ENCODE measurements at places on chromosomes 3 and 15.
A peak's percentile ranks its signal among the peaks of the same experiment; 100 is the strongest.

- peak; percentile 61 for DNase-seq
These were observed 160.8 kb upstream of the TLE3 start for GRCh38 chr15:70258369-70259027.

DNA sequence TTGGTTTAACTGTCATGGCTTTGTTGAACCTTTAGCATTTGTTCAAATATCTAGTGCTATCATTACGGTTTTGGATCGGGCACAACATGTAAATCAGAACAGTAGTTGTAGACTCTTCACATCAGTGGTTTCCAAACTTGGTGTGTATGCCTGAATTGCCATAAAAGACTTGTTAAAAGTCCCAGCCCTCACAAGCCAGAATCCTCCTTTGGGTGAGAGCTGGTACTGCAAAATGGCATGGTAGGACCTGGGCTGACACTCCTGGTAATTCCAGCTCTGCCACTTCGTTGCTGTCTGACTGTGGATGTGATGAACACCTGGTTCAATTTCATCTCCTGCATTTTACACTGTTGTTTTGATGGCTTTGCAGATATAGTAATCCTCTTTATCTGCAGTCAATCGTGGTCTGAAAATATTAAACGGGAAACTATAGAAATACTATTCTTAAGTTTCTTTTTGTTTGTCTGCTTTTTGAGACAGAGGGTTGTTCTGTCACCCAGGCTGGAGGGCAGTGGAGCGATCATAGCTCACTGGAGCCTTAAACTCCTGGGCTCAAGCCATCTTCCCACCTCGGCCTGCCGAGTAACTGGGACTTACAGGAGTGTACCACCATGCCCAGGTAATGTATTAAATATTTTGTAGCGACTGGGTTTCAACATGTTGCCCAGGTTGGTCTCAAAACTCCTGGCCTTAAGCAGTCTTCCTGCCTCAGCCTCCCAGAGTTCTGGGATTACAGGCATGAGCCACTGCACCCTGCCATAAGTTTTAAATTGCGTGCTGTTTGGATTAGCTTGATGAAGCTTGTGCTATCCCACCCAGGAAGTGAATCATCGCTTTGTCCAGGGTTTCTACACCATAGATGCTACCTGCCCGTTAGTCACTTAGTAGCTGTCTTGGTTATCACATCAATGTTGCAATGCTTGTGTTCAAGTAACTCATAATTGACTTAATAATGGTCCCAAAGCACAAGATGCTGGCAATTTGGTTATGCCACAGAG, 61.6 kb downstream of the RAB7A start:
- DNase-seq, result peak; percentile 22

DNA sequence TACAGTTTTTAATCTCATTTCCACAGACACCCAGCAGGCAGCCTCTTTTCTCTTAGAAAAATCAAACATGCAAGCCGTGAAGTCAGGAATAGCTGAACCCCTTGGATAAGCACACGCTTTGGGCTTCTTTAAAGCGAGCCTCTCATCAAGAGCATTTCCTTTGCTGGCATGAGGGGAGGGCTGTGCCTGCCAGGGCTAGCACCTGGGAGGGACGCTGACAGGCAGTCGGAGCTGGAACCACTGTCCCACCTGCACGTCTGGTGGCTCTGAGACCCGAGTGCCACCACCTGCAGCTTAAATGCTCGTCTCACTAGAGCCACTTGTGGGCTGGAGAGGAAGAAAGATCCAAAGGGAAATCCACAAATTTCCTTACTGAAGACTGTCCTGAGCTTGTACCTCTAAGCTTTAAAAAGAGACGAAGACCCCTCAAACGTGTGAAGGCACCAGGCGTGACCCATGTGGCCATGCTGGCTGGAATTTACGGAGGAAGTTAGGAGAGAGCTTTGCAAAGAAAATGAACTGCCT, 9.4 kb downstream of the MAP6D1 start:
- DNase-seq, result no peak

GRCh38 chr3:126463521-126463920, 12.2 kb downstream of the ZXDC start:
- no peak for DNase-seq

DNA sequence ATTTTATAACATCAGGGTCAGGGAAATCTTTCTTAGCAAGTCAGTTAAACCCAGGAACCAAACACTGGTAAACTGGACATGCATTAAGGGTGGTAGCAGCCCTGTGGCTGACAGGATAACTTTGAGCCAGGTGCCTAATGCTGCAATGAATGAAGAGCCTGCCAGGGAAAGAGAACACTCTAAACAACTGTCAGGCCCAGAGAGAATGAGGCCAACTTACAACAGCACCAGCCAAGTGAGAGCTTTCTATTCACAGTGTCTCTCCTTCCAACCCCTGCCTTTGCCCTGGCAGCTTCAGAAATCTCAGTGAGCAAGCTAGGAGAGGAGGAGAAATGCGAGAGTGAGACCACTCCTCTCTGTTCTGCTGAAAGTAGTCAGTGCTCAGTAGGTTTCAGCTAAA, 50.4 kb upstream of the ATP2C1 start:
- DNase-seq, result no peak

- no peak for DNase-seq
These were observed 458.1 kb downstream of the DIPK2A start for GRCh38 chr3:144429719-144430121.

- peak; percentile 26 for DNase-seq
These were observed 2.3 kb downstream of the BBX start for GRCh38 chr3:107524841-107525643.

DNA sequence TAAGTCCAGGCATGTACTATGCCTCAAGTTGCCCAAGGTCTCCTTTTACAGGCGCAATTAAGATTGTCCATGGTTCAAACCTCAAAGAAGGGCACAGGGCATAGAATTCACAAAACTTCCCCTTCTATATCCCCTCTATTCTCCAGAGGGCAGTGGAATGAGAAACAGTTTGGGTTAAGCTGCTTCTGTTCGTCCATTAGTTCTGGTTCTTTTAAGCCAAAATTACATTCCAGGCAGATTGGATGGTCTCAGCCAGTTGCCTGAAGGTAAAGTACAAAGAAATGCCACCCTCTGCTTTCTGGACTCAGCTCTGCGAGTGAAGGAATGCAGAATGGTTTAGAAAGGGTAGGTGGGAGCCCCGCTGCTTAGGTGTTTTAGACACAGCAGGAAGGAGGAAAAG, 200.7 kb downstream of the GREM1 start:
- no peak for DNase-seq

GRCh38 chr3:12782172-12782815, 14.2 kb upstream of the CAND2 start:
- no peak for DNase-seq

DNA sequence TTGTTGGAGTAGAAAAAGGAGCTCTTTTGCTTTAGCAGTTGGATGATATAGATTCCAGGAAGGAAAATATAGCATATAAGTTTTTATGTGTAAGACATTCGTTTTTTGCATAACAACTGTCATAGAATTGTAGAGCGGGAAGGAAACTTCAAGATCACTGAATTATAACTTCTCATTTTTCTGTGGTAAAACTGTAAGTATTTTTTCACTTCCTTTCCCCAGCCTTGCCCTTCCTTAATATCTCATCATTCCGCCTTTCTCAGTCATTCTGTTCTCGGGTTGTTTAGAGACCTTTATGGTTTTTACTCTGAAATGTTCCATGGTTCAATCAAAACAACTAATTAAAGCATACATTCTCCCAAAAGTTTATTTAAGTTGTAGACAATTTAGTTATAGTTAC, 1.1 kb downstream of the EAF2 start:
- peak; percentile 80 for DNase-seq

DNA sequence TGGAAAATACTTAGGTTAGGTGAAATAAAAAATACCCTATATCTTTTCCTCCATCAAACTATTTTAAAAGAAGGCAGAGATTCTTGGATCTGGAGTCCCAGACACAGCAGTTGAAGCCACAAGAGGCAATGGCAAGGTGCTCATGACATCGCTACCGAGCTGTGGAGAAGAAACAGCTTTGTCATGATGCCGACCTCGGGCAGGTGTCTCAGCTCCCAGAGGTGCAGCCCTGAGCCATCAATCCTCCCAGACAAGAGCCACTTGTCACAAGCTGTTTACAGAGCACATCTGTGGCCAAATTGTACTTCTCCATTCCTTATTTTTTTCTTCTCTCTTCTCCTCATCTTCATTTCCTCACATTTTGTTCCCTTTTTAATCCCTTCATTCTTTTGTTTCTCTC, 50.8 kb downstream of the GPR176 start:
- DNase-seq, result no peak

- no peak for DNase-seq
These were observed 103.0 kb downstream of the P3H2 start for GRCh38 chr3:190017521-190018288.

DNA sequence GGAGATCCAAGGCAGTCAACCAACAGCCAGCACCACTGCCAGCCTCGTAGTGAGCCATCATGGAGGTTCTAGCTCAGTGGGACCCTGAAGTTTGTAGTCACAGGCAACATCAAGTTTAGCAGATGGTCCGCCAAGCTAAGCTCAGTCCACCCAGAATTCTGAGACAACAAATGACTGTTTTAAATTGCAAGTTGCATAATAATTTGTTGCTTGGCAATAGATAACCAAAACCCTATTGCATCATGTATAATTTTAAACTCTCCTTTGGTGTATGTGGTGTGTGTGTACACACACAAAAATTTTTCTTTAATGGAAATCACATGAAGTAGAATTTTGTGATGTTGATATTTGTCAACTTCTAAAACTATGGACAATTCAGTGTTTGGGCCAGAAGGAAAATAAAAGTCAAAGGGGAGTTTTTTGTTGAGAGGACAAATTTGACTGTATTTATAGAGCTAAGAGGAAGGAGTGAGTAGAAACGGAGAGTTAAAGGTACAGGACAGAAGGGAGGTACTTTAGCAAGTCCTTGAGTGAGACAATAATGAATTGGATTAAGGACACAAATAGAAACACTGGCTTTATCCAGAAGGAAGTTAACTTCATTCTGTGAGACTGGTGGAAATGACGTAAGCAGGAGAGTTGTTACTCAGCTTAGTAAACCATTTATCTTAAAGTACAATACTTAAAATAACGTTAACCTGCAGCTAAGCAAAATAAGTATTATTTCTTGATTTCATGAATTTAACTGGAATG, 83.6 kb downstream of the NCEH1 start:
- DNase-seq, result peak; percentile 75

GRCh38 chr15:52150871-52151270, 38.3 kb upstream of the BCL2L10 start:
- DNase-seq, result no peak

DNA sequence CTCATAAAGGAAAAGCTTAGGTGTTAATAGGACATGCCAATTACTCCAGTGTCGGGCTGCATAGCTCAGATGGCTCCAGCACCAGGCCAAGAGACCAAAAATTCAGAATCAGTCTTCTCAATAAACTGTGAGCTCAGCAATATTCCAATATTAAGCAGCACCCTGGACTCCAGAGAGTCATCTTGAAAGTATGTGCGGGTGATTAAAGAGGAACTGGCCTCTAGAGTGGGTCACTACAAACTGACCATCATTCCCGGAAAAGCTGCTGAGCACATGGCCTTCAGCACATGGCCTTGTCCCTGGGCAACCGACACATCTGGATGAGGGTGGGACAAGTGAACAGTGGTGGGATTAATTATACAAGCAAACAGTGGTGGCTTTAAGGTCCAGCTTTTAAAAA, 59.0 kb downstream of the MAGI1 start:
- no peak for DNase-seq

- no peak for DNase-seq
These were observed 132.4 kb downstream of the EPHA3 start for GRCh38 chr3:89239774-89240173.

DNA sequence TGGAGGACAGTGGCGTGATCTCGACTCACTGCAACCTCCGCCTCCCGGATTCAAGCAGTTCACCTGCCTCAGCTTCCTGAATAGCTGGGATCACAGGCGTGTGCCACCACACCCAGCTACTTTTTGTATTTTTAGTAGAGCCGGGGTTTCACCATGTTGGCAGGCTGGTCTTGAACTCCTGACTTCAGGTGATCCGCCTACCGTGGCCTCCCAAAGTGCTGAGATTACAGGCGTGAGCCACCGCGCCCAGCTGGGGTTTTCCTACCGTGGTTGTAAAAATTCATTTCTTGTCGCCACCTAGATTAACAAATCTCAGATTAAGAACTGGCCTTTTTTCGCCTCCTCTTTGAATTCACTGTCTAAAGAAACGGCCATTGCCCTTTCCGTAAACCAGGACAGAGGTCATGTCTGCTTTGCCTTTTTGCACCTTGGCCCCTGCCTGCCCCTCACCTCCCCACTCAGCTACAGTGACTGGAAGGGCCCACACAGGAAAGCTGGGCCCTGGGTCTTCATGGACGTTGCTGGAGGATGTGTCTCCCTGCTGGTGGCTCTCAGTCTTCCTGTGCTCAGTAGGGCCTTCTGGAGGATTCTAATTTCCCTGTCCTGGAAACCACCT, 17.2 kb downstream of the ZNF710 start:
- DNase-seq, result no peak

DNA sequence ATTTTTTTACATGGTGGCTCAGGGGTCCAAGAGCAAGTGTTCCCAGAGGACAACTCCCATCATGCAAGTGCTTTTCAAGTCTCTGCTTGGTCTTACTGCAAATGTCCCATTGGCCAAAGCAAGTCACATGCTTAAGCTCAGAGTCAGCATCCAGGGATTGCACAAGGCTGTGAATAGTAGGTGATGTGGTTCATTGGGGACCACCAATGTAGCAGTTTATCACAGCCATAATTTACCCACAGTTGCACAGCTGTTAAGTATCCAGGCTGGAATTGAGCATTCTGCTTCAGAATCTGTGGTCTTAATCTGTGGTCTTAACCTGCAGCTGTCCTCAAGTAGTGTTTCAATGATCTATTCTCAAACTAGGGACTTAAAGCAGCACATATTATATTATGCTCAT, 71.4 kb upstream of the PLCL2 start:
- no peak for DNase-seq

GRCh38 chr15:41842229-41842628, 3.6 kb downstream of the PLA2G4B start:
- no peak for DNase-seq

GRCh38 chr3:25962255-25962654, 172.4 kb downstream of the OXSM start:
- no peak for DNase-seq

DNA sequence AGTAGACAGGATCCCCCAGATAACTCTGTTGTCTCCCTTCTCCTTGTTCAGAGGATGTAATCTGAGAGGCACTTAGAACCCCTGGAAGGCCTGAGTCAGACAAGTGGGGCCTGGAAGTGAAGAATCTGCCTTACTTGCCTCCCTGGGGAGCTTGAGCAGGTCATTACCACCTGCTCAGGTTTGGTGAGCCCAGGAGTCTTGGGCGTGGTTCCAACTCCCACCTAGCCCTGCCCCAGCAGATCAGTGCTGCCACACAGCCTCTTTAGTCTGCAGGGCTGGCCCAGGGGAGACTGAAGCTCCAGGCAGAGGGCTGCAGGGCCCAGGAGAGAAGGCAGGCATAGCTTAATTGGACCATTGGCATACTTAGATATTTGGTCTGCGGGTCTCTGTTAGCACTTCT, 230.0 kb downstream of the ERC2 start:
- DNase-seq, result no peak

- DNase-seq, result no peak
These were observed 405.1 kb downstream of the TUSC7 start for GRCh38 chr3:117114517-117115265.

DNA sequence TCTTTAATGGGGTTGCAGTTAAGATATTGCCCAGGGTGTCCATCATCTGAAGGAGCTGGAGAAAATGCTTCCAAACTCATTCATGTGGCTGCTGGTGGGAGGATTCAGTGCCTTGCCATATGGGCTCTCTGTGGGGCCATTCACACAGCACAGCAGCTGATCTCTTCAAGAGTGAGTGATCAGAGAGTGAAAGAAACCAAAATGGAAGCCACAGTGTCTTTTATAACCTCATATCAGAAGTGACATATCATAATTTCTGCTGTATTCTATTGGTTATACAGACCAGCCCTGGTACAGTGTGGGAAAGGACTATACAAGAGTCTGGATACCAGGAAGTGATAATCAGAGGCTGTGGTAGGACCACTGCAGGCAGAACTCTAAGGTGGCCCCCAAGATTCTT, 33.6 kb downstream of the HHLA2 start:
- no peak for DNase-seq
